ENCODE measurements at places on chromosomes 2 and 18.
A peak's percentile ranks its signal among the peaks of the same experiment; 100 is the strongest.

- DNase-seq: peak; percentile 32
Measured at GRCh38 chr18:51668101-51668500, 470.6 kb upstream of the MEX3C start.

DNA sequence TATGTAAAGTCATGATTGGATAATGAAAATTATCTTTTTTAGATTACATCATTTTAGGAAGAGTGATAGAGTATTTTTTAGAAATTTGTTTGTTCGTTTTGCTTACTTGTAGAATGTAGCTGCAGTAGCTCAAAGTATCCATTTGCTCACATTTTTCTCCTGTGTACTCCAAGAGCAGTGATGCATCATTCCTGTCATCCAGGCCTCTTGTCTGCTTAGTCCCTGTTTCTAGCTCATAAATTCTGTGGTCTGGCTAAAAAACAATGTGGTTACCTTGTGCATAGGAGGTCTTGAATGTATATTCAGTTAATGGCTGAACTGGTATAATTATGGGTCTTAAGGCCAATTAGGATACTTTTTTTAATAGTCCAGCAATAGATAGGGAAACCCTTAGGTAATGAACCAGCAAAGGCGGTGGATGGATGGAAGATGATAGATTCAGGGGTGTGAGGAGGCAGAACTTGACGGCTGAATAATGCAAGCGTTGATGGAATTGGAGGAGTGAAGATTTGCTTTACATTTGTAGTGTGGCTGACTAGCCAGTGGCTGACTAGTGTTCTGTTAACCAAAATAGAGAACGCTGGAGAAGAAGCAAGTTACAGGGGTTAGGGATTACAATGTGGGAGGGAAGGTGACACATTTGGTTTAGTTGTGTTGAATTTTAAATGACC is 145.0 kb downstream of the ZNF407 start:
- DNase-seq: peak; percentile 24

DNA sequence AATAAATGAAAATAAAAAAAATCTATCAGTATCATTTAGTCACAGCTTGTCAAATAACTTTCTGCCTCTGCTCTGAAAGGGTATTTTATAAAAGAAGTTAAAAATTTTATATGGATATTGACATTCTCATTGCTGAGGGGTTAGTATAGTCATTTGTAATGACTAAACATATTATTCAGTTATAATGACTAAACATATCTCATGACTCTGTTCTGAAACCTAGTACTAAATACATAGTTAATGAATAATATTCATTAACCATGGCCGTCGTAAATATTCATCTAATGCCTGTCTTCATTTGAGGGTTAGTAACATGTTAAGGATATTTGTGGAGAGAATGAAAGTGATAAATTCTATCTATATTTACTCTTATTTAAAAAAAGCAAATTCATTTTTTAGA is 69.1 kb upstream of the MAP4K3 start:
- no peak for DNase-seq

- peak; percentile 69 for DNase-seq
Measured at GRCh38 chr2:54522624-54523281, 66.6 kb downstream of the SPTBN1 start.

DNA sequence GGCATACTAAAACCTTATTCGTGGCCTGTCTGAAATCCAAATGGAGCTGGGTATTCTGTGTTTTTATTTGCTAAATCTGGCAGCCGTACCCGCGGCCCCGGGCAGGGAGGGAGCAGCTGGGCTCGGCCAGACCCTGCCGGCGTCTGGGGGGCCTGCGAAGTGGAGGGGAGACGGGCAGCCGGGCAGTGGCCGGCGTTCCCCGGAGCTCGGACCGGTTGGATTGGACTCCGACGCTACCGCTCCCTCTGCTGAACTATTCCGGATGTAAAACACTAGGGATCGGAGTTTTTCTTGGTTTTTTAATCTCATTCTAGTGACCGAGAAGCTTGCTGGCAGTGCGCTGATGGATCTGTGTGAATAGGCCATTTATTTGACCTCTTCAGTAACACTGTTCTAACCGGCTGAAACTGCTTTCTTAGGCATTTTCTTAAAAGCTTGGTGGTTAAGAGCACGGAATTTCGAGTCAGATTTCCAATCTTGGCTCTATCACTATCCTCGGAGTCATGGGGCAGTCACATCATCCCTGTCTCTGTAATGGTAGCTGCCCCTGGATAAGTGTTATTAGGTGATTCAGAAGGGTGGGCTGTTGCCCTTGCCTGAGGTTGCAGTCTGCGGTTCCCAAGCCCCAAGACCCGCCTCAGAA is 694 bp downstream of the UNC50 start:
- peak; percentile 52 for DNase-seq

DNA sequence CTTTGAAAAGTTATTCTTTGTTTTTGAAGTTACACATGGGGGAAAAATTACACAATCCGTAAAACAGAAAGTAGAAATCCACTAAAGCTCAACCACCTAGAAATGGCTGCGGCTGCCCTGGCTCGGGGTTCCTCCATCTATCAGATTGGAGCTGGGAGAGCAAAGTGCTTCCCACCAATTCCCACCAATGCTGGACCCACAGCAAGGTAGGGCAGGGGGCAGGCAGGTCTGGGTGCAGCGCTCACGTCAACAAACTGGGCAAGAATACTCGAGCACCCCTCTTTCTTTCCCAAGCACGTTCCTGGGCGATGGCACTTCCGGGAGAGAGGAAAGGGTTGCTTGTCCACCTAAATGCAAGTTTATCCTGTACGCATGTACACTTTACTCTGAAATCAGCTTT is 217.6 kb downstream of the NDUFA10 start:
- DNase-seq: no peak

GRCh38 chr2:223786943-223787342 is 50.4 kb downstream of the AP1S3 start:
- no peak for DNase-seq

DNA sequence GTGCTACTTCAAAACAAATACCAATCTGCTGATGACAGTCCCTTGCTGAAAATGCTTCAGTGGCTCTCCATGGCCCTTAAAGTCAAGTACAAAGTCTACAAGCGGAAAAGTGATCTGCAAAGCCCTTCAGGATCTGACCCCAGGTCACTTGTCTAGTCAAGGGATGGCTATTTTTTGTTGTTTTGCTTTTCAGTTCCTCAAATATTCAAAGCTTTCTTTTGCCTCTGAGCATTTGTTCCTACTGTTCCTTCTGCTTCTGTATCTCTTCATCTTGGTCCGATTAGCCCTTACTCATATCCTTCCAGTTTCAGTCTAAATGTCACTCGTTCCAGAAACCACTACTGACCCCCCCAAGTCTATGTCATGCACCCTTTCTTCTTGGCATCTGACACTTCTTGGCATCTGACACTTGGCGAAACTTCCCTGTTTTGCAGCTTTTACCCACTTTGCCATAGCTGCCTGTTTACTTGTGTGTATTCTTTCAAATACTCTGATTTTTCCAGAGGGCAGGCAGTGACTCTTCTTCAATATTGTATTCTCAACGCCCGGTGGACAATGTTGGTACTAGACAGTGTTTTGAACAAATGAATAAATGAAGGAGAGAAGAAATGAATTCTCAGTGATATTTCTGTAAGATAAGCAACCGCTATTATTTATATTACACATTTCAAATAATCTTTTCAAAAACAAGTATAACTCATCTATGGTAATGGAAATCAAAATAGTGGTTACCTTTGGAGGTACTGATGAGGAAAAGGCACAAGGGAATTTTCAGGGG is 175.9 kb upstream of the FN1 start:
- DNase-seq: no peak

All from fibroblast of the aortic adventitia (primary cell).